Stimulated activated naive CD4-positive, alpha-beta T cell (primary cell): ENCODE measurements at places on chromosomes 12 and 14.

DNA sequence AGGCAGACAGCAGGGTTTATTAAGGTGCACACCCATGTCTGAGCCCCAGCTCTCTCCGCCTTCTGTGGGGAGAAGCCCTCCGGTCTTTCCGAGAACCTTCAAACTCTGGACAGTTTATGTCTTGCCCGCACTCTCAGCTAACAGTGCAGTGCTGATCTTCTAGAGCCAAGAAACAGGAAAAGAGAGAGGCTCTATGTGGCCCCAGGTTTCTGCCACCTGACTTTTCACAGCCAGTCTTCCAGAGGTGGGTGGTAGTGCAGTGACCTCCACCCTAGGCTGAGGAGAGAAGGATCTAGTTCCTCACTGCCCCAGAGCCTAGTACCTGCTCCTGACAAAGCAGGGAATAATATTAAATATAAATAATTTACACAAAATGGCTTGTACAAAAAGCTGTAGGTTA is 4.0 kb upstream of the SLC22A17 start:
- DNase-seq, result no peak

GRCh38 chr12:60494244-60494643 is 898.4 kb downstream of the SLC16A7 start:
- no peak for DNase-seq

GRCh38 chr12:100229876-100230275 is 29.3 kb downstream of the ACTR6 start:
- no peak for DNase-seq

DNA sequence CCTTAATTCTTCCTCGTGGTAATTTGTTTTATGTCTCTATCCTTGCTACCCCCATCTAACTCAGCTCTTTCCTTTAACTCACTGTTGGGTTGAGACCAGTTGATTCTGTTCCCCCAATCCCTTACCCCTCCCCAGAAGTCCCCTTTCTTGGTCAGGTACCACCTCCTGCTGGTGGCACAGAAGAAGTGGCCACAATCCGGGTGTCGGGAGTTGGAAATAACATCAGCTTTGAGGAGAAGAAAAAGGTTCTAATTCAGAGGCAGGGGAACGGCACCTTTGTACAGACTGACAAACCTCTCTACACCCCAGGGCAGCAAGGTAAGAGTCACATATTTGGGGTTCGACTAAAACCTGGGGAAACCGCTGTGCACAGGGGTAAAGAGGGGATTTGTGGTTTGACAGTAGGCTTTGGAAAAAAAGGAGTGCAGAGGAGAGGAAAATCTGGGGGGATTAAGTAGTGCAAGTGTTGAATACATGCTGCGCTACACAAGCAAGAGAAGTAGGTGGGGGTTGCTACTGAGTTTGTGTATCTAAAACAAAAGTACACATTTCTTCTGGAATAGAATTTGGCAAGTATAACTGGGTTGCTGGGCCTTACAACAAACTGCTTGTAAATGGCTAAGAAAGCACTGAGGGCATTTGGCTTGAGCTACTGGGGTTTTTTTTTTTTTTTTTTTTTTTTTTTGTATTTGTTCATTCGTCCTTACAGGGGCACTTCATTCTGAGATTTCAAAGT is 1.3 kb downstream of the A2ML1 start:
- DNase-seq, result no peak
